ENCODE measurements at places on chromosomes 5 and 9.
A peak's percentile ranks its signal among the peaks of the same experiment; 100 is the strongest.

DNA sequence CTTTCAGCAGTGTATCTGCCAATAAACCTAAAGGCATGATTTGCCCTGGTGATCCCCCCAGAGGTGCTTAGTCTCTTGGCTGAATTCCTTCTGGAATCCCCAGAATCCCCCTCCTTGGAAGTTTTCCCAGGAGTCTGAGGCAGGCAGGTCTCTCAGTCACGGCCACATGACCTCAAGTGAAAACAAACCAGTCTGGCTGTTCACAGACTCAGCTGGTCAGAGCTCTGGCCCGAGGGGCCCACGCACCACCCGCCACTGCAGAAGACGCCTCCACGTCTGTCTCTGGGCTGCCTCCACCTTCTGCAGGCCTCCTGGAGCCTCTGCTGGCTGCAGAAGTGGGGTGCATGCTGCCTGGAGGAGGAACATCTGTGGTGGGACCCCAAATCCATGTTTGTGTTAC lies 52.5 kb downstream of the HRH2 start:
- DNase-seq, result no peak

DNA sequence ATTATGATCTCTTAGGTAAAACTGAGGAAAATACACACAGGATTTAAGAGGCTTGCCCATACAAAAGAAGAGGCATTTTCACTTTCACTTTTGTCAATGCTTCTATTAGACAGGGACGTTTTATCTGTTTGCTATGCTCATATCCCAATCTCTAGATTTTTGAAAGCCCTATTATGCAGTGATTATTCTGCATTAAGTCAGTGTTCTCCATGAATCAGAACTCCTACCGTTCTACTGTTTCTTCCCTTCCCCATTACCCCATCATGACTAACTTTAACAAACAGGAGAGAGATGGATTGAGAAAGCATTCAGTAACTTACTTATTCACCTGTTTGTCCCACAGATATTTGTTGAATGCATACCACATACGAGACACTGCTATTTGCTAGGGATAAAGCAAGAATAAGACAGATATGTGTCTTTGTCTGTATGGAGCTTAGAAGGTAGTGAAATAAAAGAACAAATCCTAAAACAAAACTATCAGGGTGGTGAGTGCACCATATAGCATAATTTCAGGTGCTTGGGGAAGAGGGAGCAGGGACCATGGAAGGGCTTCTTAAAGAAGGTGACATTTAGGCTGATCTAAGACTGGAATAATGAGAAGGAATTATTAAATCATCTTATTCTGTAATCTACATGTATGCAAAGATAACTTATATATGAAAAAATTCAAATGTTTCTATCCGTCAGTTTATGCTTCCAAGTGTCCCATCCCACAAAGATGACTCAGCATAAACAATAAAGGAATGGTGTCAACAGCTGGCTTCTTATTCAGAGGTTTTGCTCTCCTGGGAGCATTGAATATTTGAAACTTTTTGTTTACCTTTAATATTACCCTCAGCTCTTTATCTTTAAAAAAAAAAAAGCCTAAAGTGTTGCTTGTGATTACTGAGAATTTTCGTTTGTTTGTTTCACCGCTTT lies 328.1 kb downstream of the HINT1 start:
- DNase-seq, result peak; percentile 14

DNA sequence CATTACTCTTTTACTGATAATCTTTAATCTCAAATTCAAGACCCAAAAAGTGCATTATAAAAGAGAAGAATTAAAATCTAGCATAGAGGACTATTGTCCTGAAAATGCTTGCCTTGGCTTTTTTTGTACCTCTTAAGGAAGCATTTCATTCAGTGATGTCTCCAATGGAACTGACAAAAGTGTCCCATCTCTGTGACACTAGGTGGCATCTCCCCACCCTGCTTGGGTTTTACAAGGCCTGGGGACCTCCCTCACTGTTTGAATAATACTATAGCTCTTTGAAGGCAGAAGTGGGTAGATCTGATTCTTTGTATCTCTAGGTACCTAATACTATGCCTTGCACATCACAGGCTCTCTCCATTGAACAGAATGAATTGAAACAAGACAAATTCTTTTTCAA lies 180.6 kb downstream of the EPB41L4A start:
- DNase-seq, result no peak

- no peak for DNase-seq
Measured at GRCh38 chr9:84374013-84374412, 33.5 kb upstream of the SLC28A3 start.

DNA sequence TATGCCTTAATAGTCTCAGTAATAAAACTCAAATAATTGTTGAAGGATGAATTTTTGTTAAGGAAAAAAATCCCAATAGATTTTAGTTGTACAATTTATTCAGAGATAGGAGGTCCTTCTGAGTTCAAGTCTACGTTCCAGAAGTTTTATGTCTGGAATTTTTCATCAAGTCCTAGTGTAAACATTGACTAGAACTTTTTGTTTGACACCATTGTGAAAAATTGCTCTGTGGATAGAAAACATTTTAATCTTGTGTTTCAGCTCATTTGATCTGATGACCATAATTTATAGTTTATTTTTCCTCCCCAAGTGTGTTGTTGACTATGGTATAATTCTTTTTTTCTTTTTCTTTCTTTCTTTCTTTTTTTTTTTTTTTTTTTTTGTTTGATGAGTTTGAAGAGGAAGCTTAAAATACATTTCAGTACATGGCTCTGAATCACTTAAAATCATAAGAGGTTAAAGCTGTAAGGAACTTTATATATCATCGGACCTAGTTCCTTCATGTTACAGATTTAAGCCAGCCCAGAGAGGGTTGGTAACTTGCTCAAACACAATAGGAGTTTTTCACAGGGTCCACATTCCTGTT lies 20.7 kb downstream of the ITGA1 start:
- DNase-seq, result no peak

- no peak for DNase-seq
Measured at GRCh38 chr9:114430457-114430856, 42.7 kb upstream of the AKNA start.

DNA sequence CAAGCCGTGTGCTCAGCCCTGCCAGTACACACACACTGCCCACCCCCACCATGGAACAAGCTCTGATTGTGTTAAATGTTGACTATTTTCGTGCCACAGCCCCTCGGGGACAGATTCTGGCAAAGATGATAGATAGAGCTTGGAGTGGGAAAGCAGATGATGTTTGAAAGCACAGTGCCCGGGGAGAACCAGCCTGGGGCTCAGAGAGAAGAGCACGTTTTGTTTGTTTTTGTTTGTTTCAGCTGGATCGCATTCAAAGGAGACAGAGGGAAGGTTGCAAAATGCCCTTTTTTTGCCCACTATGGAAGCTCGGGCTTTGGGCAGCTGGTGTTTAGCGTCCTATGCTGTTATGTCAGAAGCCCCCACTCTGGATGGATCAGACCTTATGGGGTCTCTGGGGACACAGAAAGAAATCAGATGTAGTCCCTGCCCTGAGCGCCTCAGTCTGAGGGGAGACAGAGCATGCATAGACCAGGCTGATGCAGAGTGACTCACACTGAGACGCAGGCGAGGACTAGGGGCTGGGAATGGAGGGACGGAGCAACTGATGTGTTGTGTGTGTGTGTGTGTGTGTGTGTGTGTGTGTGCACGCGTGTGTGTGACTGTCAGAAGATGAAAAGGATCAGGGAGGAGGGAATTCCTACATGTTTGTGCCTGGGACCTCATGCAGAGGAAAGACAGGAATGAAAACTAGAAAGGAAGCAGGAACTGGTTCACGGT lies 229.7 kb downstream of the MELK start:
- DNase-seq, result no peak

- no peak for DNase-seq
Measured at GRCh38 chr9:122329597-122329996, 41.2 kb upstream of the PTGS1 start.

DNA sequence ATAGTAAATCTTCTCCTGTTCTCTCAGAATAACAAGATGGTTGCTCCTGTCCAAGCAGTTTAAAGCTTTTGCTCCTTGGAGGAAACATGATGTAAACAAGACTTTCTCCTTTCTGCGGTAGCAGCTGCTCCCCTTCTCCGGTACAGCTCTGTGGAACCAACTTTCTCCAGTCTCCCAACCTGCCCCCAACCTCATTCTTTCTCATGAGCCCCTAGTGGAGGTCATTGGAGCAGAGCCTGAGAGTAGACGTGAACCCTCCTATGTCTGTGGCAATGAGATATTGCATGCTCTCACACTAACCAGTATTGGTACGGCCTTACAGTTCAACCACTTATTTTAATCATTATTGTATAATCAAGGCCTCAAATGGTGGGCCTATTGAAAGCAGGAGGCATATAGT lies 483.8 kb upstream of the CDH10 start:
- no peak for DNase-seq

- no peak for DNase-seq
Measured at GRCh38 chr9:97628668-97629067, 4.5 kb downstream of the TSTD2 start.

GRCh38 chr5:146828385-146828784 lies 50.2 kb downstream of the PPP2R2B start:
- DNase-seq, result no peak

- no peak for DNase-seq
Measured at GRCh38 chr5:123868267-123868666, 356.3 kb downstream of the CSNK1G3 start.

DNA sequence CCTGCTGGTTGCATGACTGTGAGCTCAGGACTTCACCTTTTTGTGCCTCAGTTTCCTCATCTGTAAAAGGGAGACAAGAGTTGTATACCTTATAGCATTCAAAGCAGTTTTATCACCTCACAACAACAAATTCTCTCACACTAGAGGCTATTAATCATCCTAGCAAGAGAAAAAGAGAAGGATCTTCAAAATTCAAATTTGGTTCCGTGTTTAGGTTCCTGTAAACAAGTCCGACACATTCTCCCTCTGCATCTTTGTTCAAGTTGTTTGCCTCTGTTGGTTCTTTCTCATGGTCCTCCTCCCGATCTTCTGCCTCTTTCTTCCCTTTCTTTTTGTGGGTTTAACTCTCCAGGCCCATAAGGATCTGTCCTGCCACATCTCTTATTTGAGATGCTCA lies 218.0 kb downstream of the PIK3R1 start:
- no peak for DNase-seq

DNA sequence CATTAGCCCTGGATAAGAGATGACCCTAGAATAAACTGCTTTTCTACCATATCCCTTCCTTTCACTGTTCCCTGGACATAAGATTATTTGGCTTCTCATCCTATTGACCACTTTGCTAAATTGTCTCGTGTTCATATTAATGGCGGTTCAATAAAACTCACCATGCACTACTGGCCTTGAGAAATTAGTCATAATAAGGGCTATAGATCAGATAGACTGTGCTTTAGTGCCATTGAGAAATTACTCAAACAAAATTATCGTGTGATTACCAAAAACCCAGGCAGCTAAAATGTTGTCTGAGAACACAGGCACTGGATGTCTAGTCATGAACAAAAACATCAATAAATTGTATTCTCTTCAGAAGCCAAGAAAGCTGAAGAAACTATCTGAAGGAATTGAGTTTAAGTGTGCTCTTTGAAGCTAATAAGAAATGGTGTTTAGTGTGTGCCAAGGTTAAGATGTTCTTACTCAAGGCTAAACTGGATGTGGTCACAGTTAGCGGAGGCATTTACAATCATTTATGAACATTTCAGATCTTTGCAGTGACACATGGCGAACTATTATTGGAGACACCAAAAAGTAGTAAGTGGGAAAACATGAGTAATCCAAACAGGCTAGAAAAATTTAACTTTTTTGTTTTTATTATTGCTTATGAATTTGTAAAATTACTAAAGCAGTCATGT lies 460.4 kb upstream of the RORB start:
- DNase-seq, result no peak

- DNase-seq, result no peak
Measured at GRCh38 chr5:69432412-69433206, 17.7 kb downstream of the MARVELD2 start.

- DNase-seq, result no peak
Measured at GRCh38 chr5:96517295-96517694, 84.2 kb upstream of the PCSK1 start.

- peak; percentile 35 for DNase-seq
Measured at GRCh38 chr5:72611118-72611730, 104.0 kb upstream of the ZNF366 start.

DNA sequence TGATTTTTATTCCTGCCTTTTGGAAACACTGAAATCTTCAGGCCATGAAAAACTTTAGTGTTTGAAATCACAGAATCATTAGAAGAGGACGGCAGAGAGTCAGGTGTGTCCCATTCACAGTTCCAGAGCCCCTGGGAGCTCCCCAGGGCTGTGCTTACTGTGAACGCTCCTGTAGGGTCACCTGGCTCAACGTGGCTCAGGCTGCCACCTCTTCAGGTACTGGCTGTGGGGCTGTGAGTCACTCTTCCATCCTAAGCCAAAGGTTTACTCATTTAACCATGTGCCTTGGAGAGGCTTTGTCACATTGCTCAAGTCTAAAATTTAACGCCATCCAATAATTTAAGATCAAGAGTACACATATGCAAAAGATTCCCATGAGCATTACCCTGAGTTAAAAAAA lies 50.2 kb upstream of the FSTL4 start:
- no peak for DNase-seq

DNA sequence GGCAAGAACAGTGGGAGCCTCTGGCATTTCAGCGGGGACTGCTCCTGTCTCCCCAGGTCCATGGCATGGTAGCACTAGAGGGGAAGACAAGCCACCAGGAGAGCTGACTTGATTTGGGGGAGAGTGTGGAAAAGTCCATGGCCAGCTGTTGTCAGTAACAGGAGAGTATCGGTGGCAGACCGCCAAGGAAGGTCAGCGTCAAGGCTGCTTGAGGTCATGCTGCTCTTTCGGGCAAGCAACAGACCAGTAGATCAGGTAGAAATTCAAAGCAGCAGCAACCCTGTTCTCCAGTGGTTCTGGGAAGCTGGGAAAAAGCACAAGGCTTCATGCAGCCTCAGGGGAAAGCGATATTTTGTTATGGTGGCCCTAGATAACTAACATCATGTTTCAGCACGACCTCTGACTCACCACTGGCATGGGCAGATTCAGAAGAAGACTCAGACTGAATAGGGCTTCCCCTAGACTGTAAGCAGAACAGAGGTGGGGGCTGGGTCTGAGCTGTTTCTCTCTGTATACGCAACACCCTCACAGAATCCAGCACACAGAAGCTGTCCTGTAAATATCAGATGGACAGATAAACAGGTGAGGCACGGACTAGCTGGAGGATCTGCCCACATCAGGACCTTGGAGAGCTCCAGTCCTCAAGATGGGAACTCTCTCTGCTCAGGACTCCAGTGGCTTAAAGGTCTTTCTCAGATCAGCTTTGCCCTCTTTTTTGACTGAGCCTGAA lies 35.2 kb upstream of the PLEKHG4B start:
- no peak for DNase-seq

DNA sequence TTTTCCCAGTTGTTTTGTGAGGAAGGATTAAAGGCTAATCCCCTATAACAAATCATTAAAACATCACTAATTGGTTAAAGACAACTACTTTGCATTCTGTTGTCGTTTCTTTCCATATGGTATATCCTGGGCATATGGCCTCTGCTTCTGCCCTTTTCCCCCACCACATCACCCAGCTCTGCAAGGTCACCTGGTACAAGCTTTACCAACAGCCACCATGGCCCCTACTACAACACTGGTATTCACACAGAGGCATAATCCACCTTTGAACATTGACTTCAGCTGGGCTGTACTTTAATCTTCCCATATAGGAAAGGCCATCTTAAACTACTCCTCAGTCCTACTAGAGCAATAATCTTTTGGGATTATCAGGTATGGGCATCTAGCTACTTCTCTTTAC lies 866.1 kb downstream of the TLE4 start:
- no peak for DNase-seq

GRCh38 chr5:138352071-138352721 lies at the start of gene KDM3B:
KDM3B (plus strand) TSS chr5:138352685; CDS start chr5:138352796, 111 bp downstream.
- DNase-seq, result peak; percentile 95

- DNase-seq, result no peak
Measured at GRCh38 chr9:80699511-80699998, 989.8 kb downstream of the TLE1 start.

Measured in CD4-positive, alpha-beta T cell treated with Interleukin-21 for 1 hour (primary cell).